ENCODE measurements at places on chromosomes 1 and 21.
A peak's percentile ranks its signal among the peaks of the same experiment; 100 is the strongest.

DNA sequence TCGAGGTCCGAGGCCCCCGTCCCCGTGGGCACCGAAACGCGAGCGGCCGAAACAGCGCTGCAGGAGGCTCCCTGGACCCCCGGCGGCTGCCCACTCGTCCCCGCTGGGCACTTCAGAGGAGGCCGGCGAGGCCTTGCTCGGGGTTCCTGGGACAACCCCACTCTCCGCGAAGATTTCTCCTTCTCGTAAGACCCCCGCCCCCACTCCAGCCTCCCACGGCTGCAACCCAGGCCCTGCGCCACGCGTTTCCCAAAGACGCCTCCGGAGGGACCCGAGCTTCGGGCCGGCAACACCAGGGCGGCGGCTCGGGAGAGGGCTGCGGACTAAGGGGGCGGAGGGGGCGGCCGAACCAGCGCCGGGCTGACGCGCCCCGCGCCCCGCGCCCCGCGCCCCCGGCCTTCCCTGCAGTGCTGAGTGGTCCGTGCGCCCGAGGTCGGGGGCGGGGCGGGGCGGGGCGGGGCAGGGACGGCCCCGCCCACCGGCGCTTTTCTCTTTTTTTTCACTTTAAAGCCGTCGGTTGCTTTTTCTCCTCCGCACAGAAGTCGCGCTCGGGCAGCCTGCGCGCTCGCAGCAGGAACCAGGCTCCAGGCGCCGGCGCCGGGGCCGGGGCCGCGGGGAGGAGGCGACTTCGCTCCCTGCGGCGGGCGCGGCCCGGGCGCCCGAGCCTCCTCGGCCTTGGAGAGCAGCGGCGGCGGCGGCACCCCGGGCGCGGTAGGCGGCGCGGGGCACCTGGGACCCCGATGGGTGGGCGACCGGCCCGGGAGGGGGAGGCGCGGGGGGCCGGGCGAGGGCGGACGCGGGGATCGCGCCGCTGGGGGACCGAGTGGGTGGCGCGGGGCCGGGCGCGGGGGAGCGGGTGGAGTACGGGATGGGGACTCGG, at the start of gene SPSB1:
Gene SPSB1, plus strand, starts transcription at position 534 of the 880 bp plus-strand sequence. CDS start 62,998 bp downstream, outside the sequence.
- no peaks in the 10 kb centered on the region for H3K36me3 ChIP-seq
- peak; percentile 90 for DNase-seq
- H3K27ac ChIP-seq: peak within 1 kb of the TSS; percentile 96

- H3K4me1 ChIP-seq: peaks cover 32% of the 10 kb centered on the region
- no peak for DNase-seq
- H3K4me3 ChIP-seq: no peak overlapping the region
- no peaks in the 10 kb centered on the region for H3K27me3 ChIP-seq
Observed at GRCh38 chr1:93658188-93658587, 23.4 kb downstream of the BCAR3 start.

GRCh38 chr1:22436948-22437347, 14.7 kb upstream of the ZBTB40 start:
- H3K4me3 ChIP-seq: no peak overlapping the region
- H3K4me1 ChIP-seq: no peaks in the 10 kb centered on the region
- H3K27ac ChIP-seq: no peak overlapping the region
- DNase-seq: no peak
- no peaks in the 10 kb centered on the region for H3K36me3 ChIP-seq

DNA sequence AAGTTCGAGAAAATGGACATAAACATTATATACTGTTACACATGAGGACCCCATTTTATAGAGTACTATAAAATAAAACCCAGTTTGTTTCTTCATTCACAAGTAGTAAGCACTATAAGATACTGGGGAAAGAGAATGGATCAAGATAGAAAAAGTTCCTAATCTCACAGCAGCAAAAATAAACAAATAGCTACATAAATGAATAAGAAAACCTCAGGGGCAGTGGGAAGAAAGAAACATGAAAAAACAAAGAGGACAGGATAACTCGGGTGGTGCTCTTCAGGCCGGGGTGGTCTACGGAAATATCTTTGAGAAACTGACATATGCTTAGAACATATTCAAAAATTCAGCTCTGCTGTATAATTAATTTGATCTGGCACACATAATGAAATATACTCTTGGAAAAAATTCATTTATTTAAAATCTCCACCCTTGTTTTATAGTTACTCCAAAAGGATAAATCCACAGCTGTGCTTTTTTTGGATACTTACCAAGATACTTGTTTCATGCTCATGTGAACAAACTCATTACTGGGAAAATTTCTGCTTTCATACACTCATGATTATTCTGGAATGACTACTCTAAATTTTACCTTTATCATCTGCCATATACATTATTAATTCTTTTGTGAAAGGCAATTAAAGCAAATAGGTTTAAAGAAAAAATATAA, 20.0 kb downstream of the CEP170 start:
- no peak for DNase-seq
- no peak overlapping the region for H3K27ac ChIP-seq
- no peak overlapping the region for H3K4me3 ChIP-seq
- peaks cover 21% of the 10 kb centered on the region for H3K4me1 ChIP-seq
- H3K27me3 ChIP-seq: no peaks in the 10 kb centered on the region

DNA sequence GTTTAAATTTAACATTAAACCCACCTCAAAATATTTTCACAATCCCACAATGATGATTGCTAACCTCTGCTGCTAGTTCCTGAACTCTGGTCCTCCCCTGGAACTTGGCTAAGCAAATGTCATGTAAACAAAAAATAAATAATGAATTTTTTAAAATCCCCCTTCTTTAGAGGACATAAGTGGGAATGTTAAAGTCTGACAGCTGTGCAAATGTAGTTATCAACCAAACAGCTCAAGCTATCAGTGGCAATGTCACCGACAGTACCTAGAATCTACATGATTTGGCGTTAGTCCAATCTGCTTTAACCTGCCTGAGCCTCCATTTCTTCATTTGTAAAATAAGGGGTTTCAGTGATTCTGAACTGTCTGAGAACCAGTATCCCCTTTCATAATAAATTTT, 67.7 kb downstream of the GDAP2 start:
- DNase-seq: no peak
- no peaks in the 10 kb centered on the region for H3K27me3 ChIP-seq
- no peak overlapping the region for H3K27ac ChIP-seq
- no peak overlapping the region for H3K4me3 ChIP-seq

- no peaks in the 10 kb centered on the region for H3K27me3 ChIP-seq
- DNase-seq: no peak
- no peaks in the 10 kb centered on the region for H3K36me3 ChIP-seq
- H3K27ac ChIP-seq: no peak overlapping the region
- H3K4me1 ChIP-seq: no peaks in the 10 kb centered on the region
Observed at GRCh38 chr1:159594625-159595405, 7.2 kb downstream of the APCS start.

- H3K4me1 ChIP-seq: no peaks in the 10 kb centered on the region
- H3K36me3 ChIP-seq: no peaks in the 10 kb centered on the region
- H3K4me3 ChIP-seq: no peak overlapping the region
- no peak overlapping the region for H3K27ac ChIP-seq
- no peaks in the 10 kb centered on the region for H3K27me3 ChIP-seq
Observed at GRCh38 chr1:3548156-3548893, 63.0 kb downstream of the MEGF6 start.
